ENCODE measurements at places on chromosomes 11 and 22.

- no peak for DNase-seq
Measured at GRCh38 chr11:71282581-71283351, 30.4 kb upstream of the SHANK2 start.

- peak; percentile 28 for DNase-seq
Measured at GRCh38 chr11:69963533-69964246, 114.4 kb upstream of the ANO1 start.

DNA sequence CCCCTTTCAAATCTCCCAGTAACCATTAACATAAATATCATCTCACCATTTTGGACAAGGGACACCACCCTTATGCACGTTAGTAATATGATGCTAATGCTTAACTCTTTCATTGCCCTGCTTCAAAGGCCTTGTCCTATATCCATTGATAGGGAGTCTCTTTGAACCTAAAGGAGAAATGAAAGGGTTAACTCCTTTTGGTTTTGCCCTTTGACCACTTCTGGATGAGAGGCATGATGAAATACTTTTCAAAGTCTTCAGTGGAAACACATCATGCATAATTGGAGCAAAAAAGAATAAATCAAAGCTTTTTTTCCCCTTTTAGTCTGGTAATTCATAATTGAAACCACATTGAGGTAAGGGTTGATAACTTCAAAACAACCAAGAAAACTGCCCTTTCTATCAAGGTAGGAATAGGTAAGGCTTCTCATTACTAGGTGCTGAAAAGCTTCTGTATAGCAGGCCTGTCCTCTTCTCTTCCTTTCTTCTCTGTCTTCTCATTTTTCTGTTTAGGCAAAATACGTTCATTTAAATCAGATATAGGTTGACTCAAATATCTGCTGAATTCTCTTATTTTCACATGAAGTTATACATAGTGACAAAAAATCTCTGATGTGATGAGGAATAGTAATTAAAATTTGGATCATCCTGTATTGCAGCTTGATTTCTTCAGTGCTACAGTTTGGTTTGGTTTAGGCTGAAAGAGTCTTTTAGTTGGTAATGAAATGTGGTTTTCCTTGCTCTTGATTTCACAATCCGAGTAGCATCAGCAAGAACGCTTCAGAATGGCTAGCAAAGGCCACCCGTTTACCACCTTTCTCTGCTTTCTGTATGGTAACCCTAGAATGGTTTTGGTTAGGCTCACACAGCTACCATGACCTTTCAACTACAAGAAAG lies 94.8 kb downstream of the EXT2 start:
- DNase-seq: no peak

GRCh38 chr11:72232260-72233055 lies 7.9 kb downstream of the INPPL1 start:
- DNase-seq: no peak

DNA sequence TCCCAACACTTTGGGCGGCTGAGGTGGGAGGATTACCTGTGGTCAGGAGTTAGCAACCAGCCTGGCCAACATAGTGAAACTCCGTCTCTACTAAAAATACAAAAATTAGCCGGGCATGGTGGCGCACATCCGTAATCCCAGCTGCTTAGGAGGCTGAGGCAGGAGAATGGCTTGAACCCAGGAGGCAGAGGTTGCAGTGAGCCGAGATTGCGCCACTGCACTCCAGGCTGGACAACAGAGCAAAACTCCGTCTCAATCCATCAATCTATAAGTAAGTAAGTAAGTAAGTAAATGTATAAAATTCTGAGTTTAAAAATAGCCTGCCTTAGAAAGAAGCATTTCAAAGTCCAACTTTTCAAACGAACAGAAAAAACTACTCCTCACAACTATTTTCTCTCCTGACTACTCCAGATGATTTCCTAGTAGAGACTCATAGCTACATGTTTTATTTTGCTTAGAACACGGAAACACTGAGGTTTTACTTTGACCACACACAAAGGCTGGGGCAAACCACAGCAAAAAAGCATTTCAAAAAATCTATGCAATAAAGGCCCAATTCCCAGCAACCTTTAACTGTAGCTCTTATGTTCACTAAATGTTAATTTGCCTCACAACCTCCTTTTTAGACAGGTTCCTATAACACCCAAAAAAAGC lies 16.3 kb downstream of the SPTY2D1 start:
- DNase-seq: no peak

DNA sequence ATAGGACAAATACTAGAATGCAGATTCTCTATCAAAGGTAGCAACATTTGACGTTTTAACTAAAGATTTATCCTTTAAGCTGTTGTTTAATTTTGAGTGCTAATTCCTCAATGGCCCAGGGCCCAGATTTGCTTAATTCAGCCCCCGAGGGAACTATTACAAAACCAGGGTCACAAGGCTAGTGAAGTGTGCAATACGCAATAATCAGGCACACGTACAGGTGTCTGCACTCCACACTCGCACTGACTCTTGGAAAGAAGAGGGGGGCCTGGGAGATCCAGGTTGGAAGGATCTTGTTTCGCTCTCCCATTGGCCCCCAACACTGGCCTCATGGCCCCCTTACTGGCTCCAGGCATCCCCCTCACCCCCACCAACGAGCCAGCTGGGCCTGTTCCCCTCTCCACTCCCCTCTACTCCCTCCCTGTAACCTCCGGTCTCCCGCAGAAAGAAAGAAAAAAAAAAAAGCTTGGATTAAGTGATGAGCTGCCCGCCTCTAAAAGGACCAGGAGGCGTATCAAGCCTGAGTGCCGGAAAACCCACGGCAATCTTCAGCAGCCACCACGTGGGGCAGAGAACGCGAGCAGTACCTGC lies 2.2 kb upstream of the KIRREL3 start:
- no peak for DNase-seq

DNA sequence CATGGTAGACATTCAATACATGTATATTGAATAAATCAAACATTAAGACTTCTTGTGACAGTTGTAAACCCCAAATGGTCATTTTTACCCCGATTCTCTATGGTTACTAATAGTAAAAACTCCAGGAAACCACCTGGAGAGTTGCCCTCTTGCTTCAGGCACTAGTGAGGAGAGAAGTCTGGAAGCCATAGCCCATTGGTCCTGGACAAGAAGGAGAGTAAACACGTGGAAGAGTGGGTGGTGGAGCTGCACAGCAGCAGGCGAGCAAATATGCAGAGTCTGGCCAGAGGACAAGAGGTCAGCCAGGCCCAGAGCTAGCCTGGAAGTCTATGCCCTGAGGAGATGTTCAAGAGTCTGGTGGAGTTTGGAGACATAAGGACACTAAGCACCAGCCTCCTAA lies 17.7 kb downstream of the DCHS1 start:
- no peak for DNase-seq

- DNase-seq: no peak
Measured at GRCh38 chr11:114802878-114803277, 124.6 kb downstream of the NXPE2 start.

DNA sequence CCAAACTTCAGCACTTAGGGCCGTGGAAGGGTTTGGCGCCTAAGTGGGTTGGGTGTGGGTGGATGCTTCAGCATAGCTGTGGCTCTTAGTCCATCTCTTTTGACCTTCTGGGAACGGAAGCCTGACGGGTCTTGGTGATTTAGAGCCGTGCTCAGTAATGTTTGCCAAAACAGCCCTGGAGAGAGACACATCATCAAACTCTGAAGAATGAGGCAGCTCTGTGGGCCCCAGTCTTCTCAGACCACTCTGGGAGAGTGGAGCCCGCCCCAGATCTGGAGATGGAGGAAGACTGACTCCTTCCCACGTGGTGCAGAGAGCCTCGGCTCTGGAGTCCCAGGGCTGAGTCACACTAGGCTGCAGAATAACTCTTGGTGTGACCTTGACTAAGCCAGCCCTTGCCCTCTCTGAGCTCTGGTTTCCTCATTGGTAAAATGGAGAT lies 168.9 kb downstream of the C11orf91 start:
- DNase-seq: no peak

DNA sequence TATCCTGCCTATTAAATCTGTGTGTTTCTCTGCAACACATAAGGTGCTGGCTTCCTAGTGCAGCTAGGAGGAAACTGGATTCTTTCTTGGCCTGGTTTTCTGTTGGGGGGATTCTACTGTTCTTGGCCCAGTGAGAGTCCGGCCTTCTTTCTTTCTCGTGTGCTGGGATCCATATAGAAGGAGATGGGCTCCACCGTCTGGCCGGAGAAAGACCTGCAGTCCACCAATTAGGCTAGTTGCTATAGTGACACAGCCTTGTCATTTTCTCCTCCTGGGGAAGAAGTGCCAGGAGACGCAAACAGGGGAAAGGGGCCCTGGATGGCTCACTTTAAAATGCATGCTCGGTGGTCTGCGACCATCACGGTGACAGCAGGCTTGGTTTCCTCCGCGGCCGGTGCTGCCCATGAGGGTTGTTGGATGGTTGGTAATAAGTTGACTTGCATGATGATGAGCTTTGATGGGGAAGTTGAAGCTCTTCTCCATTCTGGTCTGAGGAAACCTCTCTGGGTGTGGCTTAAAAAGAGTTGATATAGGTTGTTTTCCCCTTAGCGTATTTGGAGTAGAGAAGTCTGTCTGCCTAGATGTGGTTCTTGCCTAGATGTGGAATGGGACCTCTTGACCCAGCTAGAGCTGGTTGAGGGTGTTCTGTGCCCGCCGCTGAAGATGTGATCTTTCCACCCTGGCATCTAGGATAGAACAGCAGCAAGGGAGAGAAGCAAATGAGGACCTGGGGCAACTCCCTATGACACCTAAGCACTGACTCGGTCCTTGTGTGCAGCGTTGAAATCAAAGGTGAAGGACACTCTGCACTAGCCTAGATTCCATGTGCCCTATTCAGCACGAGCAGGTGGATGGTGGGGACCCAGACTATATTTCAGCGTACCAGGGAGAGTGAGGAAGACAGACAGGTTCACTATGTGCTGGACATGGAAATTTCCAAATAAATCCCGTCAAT lies 1335.0 kb downstream of the BRD1 start:
- DNase-seq: peak; percentile 48

DNA sequence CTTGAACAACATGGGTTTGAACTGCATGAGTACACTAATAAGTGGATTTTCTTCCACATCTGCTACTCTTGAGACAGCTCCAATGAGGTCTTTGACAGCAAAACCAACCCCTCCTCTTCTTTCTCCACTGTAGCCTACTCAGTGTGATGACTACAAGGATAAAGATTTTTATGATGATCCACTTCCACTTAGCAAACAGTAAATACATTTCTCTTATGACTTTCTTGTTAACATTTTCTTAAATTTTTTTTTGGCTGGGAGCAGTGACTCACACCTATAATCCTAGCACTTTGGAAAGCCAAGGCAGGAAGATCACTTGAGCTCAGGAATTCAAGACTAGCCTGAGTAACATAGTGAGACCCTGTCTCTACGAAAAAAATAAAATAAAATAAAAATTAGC lies 9.9 kb upstream of the EIF4G2 start:
- no peak for DNase-seq

DNA sequence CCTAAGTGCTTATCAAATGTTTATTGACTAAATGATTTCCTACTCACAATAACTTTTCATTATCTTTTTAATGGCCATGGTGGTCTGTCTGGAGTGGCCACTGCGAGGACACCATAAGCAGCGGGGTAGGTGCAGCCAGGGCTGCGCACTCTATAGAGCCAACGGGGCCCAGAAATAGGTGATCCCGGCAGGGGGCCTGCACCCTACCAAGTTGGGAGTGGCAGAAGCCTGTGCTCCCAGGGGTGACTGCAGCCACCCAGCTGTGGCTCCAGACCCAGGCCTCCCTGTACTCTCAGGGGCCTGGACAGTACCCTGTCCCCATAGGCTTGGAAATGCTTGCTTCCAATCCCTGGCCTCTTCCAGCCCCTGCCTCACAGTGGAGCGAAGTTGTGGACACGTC lies 426.4 kb upstream of the FAT3 start:
- no peak for DNase-seq

DNA sequence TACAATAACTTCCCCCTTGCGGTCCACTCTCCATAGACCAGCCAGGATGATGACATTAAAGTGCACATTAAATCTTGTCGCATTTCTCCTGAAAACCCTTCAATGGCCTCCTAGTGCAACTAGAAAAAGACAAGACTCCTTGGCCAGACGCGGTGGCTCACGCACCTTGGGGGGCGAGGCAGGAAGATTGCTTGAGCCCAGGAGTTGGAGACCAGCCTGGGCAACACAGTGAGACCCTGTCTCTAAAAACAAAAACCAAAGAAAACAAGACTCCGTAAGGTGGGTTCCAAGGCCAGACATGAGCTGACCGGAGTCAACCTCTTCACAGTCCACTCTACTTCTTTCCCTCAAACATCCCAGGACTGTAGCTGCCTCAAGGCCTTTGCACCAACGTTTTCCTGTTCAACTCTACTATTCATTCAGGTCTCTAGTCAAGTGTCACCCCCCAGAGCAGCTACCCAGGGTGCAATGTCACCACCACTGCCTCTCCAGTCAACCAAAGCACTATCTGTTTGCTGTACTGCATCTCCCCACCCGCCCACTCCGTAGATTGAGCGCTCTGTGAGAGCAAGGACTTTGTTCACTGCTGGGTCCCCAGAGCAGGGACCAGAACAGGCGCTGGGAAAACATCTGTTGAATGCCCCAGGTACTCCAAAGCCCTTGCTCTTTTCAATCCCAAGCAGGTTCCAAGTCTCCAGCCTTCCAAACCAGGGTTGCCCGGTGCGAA lies 739 bp downstream of the ZMAT5 start:
- DNase-seq: no peak

- no peak for DNase-seq
Measured at GRCh38 chr11:88535916-88536547, 198.5 kb upstream of the CTSC start.

DNA sequence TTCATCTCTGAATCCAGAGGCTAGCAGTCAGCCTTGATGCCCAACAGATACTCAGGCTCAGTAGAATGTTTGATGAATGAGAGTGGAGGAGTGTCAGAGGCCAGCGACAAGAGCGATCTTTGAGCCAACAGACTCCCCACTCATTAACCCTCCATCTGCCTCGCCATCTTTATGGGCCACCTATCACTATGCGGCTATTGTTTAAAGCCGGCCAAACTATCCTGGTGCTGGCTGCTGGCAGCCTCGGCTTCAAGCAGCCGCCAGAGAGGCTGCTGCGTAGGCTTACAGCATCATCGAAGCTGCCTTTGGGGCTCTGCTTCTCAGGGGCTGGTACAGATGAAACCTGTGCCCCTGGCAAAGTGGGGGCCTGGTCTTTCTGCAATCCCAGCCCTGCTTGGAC lies 525.6 kb downstream of the INSC start:
- DNase-seq: no peak

- DNase-seq: no peak
Measured at GRCh38 chr11:27663326-27663725, 36.9 kb downstream of the BDNF start.

DNA sequence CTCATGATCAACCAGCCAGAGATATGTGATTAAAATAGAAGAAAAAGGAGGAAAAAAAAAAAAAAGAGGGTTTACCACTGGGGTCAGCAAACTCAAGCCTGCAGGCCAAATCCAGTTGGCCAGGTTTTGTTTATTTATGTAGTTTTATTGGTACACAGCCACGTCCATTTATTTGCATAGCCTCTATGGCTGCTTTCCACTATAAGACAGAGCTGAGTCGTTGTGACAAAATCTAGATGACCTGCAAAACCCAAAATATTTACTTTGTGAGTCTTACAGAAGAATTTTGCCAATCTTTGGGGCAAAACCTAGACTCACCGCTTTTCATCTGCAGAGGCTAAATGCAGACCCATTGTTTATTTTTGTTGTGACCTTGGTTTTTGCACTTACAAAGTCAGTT lies 87.1 kb downstream of the TENM4 start:
- DNase-seq: no peak

GRCh38 chr11:29214833-29215232 lies 802.0 kb downstream of the KCNA4 start:
- DNase-seq: no peak

- no peak for DNase-seq
Measured at GRCh38 chr22:17115236-17115635, 5.9 kb downstream of the TMEM121B start.
